Vagina (tissue), 2 donors: ENCODE measurements at places on chromosomes 7 and 10. TPM values are rescaled to one million over a fixed set of nuclear protein-coding genes. Genes with fewer than 3 reads are reported as not detected.

TMEM270 gene
- total RNA-seq = not detected

CALHM1 gene
- total RNA-seq = not detected

C10orf90 gene
- not detected for total RNA-seq

VAX1 gene
- not detected for total RNA-seq

ARID5B gene
- 75.9 TPM for total RNA-seq

PTPN12 gene
- 106 TPM for total RNA-seq

AKR1E2 gene
- 3.7 TPM for total RNA-seq

DNA sequence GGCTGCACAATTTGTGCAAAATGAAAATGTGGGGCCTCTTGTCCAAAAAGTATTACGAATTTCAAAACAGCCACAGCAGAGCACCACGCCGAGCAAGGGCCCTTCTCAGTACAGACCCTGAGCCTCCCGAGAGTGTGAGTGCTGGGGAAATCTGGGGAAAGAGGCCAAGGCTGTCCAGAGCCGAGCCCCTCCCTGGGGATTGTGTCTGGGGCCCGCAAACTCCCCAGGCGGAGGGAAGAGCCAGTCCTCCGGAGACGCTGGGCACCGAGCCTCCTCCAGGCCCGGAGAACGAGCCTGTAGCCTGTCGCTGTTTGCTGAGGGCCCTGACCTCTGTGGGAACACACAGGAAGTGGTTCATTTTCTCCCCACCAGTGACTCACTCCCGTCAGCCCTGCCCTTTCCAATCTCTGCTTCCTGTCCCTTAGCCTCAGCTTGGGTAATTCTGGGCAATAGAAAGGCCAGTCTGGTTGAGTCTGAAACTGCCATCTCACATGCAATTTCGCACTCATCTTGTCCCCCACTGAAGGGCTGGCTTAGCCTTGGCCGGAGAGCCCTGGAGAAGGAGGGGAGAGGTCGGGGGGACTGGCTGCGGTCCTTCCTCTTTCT, 19.5 kb upstream of the GNA12 start:
- peak overlapping the region; percentile 5 for H3K4me3 ChIP-seq
- no peaks in the 10 kb centered on the region for H3K27me3 ChIP-seq
- peak; percentile 97 for DNase-seq
- peak overlapping the region; percentile 90 for H3K27ac ChIP-seq
- no peaks in the 10 kb centered on the region for H3K36me3 ChIP-seq

DNA sequence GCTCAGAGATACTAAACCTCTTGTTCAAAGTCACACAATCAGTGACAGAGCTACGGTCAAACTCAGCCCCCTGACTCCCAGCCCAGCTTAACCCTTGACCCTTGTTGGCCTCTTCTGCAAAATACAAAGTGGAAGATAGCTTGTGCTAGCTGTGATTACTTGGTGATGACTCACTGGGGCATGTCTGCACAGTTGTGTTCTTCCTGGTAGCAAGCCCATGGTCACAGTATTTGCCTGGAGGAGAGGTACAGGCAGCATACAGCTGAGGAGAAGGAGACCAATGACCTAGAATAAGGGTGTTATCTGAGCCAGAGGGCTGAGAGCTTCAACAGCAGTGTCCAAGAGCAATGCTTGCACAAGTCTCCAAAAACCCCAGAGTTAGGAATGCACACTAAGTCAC, 5.7 kb upstream of the HSPA12A start:
- no peak overlapping the region for H3K4me3 ChIP-seq
- no peak for DNase-seq
- peaks cover 9% of the 10 kb centered on the region for H3K4me1 ChIP-seq

DNA sequence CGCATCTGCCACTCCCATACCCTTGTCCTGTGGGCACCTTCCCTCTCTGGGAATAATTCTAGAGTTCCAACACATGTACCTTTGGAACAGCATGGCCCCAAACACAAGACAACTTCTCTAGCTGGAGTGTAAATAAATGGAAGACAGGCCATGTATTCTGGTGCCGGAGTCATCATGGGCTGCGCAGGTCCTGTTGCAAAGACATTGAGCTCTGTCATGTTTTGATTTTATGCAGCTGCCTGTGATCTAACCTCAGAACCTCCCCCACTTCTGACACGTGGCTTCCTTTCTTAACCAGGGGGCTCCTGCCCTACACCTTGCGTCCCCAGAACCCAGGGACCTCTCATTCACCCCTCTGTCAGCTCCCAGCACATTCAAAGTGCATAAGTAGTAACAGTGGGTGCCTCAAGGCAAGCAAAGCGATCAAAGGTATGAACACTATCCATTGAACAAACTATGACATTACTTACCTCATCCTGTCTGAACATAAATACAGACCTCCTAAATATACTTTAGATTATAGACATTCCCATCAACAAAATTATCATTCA, 219.9 kb downstream of the FGFR2 start:
- no peak overlapping the region for H3K4me3 ChIP-seq
- H3K27me3 ChIP-seq = no peaks in the 10 kb centered on the region
- H3K27ac ChIP-seq = no peak overlapping the region
- no peaks in the 10 kb centered on the region for H3K4me1 ChIP-seq

GRCh38 chr10:91493313-91493712, 83.2 kb downstream of the HECTD2 start:
- no peak for DNase-seq
- H3K36me3 ChIP-seq = peaks cover 2% of the 10 kb centered on the region
- no peaks in the 10 kb centered on the region for H3K4me1 ChIP-seq
- no peak overlapping the region for H3K27ac ChIP-seq
- H3K4me3 ChIP-seq = no peak overlapping the region

DNA sequence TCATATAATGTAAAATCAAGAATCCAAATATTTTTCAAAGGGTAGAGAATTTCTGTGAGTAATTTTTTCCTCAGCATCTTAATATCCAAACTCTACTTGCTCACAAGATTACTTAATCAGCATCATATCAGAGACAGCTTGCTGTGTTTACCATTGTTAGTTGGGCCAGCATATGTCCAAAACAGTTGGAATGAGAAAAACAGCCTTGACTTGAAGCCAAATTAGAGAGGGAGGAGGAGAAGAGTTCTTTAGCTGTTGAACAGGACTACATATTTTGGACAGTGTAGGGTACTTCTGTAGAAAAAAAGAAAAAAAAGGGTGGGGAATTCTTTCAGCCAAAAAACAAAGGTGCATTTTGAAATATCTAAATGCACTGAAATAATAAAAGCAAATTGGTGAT, 69.8 kb downstream of the HDAC9 start:
- no peak overlapping the region for H3K27ac ChIP-seq
- H3K36me3 ChIP-seq = no peaks in the 10 kb centered on the region
- no peaks in the 10 kb centered on the region for H3K27me3 ChIP-seq
- peaks cover 5% of the 10 kb centered on the region for H3K4me1 ChIP-seq

DNA sequence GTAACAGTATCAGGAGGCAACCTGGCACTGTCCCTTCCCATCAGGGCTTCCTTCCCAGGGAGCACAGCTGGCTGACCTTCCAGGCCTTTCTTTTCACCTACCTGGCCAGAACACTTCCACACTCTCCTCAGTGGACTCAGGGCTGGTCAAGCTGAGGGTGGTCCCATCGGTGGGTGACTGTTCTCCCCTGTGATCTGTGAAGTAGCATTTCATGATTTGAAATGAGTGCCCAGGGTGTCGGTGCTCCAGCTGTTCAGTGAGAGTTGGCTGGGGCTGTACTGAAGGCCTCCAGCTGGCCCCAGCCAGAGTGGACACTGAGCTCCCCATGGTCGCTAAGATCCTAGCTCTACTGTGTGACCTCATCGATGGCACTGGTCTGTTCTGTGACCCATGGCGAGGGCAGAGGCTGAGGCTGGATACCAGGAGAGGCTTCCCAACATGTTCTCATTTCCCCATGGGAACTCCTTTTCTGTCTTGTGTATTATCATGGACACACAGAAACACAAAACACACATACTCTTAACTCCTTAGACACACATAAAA, at the start of gene FAM170B:
Gene FAM170B, minus strand, starts transcription at position 316 of the 543 bp plus-strand sequence. Its CDS starts 103 bp downstream, at position 213.
- no peak within 1 kb of the TSS for H3K4me3 ChIP-seq
- no peak for DNase-seq
- no peaks in the 10 kb centered on the region for H3K36me3 ChIP-seq
- peaks cover 17% of the 10 kb centered on the region for H3K4me1 ChIP-seq

DNA sequence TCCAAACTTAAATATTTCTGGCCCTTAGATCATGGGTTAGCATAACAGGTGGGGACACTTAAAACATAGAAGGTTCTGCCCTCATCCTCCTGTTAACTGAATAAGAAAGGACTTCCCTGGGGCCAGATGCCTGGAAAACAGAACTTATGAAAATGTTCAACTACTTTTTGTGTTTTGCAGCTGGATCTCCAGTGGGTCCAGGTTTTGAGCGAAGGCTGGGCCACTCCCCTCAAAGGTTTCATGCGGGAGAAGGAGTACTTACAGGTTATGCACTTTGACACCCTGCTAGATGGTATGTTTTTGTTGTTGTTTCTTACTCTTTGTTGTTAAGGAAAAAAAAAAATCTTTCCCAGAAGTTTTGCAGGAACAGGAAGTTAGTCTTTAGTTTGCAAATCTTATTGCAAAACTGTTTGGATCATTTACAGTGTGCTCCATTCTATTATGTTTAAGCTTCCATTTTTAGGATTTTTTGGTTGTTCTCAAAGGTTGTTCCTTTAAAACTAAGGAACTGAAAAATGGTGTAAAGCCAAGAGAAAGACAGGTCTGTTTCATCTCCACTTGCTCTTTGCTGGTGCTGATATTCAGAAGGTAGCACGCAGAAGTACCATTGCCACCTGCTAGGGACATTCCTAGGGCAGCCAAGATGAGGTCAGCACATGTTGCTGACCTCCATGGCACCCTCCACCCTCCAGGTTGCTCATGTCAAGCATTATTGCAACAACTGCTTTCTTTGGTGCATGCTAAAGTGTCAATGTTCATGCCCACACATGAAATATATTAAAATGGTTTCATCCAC, 56.1 kb downstream of the PAPSS2 start:
- DNase-seq = no peak
- H3K4me3 ChIP-seq = no peak overlapping the region
- H3K27ac ChIP-seq = no peak overlapping the region

DNA sequence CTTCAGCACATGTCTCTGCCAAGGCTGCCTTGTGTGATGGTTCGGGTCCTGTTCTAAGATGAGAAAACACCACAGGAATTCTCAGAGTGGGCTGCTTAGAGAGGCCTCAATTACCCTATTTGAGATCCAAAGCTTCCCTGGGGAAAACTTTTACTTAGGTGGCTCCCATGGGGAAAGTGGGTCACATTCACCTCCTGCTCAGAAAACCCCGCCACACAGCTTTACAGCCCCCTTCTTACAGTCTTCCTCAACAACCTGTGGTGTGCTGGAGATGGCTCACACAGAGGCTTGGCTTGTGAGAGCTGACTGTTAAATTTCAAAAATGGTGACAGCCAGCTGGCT, 36.6 kb upstream of the KCNIP2 start:
- H3K27me3 ChIP-seq = no peaks in the 10 kb centered on the region
- DNase-seq = no peak
- H3K36me3 ChIP-seq = no peaks in the 10 kb centered on the region

- H3K4me3 ChIP-seq = peak within 1 kb of the TSS; percentile 14
- no peak within 1 kb of the TSS for H3K27ac ChIP-seq
Measured at GRCh38 chr7:151024435-151025056, at the start of gene ATG9B. ATG9B (minus strand) TSS chr7:151024494; CDS start chr7:151024423, 71 bp downstream.

DNA sequence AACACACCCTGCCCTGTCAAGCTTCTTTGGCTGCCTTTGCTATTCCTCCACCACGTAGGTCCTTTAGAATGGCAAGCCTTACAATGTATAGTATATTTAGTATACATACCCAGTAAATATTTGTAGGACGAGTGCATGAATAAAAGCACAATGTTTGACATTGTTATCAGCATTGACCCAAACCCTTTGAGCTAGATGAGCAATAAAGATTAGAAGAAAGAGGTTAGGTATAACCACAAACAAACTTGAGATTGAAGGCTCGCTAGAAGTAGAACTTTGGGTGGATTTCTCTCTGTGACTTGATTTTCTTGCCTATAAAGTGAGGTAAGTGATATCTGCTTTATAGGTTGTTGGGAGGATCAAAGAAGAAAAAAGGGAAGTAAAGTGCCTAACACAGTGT, 561.0 kb upstream of the GALNT17 start:
- H3K4me1 ChIP-seq = no peaks in the 10 kb centered on the region
- no peaks in the 10 kb centered on the region for H3K27me3 ChIP-seq
- H3K36me3 ChIP-seq = no peaks in the 10 kb centered on the region
- no peak overlapping the region for H3K4me3 ChIP-seq

DNA sequence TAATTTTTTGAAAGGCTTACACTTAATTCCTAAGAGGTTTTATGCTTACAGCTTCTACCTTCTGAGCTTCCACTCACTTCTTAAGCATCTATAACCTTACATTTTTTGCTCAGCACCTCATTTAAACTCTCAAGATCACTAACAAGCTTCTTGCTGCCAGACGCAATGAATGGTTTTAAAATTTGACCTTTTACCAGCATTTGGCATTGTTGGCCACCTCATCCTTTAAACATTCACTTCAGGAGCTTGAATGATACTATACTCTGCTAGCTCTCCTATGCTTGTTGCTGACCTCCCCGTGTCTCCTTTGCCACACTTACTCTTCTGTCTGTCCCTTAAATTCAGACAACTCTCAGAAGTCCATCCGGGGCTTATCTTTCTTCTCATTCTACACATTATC, 37.7 kb upstream of the ODAD2 start:
- no peaks in the 10 kb centered on the region for H3K36me3 ChIP-seq
- no peak for DNase-seq
- no peaks in the 10 kb centered on the region for H3K27me3 ChIP-seq
- H3K4me3 ChIP-seq = no peak overlapping the region
- no peak overlapping the region for H3K27ac ChIP-seq

DNA sequence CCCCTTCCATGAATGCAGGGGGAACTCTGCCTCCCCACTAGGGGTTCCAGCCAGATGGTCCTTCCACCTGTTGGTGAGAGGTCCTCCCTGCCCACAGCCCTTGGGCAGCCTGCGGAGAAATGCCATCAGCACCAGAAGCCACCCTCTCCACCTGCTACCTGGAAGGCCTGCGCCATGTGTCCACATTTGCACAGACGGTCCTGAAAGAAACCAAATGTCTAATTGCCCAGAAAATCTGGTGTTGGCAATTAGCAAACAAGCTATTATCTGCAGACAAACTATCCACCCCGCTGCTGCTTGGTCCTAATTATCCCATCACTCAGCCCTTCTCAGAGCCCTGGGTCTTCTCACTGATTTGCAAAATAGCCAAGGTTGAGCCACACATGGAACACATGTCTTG, 32.3 kb downstream of the HSPA12A start:
- H3K36me3 ChIP-seq = no peaks in the 10 kb centered on the region
- no peak for DNase-seq
- no peak overlapping the region for H3K4me3 ChIP-seq

DNA sequence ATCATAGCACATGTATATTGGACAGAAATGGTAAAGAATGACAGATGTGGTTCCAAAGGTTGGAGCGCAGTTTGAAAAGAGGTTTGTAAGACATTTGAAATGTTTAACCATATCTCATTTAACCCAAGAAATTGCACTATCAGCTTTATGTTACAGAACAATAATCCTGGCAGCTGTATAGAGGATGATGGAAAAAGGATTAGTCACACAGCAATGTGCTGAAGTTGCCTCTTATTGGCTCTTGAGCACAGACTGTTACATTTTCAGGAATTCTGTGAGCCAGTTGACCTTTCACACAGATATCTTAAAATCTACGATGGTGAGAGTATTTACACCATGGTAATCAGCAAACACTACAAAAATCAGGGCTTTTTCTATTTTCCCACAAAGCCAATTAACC, 3.9 kb downstream of the COG5 start:
- H3K4me3 ChIP-seq = no peak overlapping the region
- no peak for DNase-seq
- peak overlapping the region; percentile 49 for H3K27ac ChIP-seq
- peaks cover 53% of the 10 kb centered on the region for H3K4me1 ChIP-seq
- no peaks in the 10 kb centered on the region for H3K36me3 ChIP-seq
- no peaks in the 10 kb centered on the region for H3K27me3 ChIP-seq
